ENCODE measurements at places on chromosomes 3 and 15.

DNA sequence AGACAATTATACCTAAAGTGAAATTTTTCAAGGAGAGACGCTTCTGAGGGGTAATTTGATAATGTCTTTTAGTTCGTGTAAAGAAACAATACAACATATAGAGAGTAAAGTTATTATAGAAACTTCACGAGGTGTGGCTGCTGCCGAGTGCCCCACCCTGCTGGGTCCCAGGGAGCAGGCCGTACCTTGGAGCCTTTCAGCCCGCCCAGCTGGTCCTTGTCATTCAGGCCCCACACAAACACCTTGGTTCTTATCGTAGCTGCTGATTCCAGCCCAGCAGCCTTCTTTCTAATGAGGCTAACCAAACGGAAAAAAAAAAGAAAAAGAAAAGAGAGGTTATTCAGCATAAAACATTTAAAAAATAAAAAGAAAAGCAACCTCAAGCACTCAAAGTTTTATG lies 83.1 kb upstream of the OCA2 start:
- DNase-seq, result no peak

DNA sequence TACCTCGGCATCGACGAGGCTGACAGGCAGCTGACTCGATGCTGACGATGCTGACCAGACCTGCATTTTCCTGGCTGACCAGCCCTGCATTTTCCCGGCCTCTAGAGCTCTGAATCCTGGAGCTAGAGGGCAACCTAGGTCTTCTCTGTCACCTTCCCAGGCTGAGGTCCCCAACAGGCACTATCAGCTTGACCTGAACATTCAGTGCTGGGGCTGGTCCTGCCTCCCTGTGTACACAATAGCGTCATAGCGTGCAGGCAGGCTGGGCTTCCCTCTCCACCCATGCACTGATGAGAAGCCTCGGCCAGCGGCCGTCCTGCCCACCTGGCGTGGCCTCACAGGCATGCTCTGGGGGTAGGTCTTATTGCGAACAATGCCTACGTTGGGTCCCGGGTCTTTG lies 62.3 kb upstream of the SNRPA1 start:
- no peak for DNase-seq

GRCh38 chr3:52606373-52607085 lies 70.1 kb downstream of the UQCC5 start:
- DNase-seq, result no peak

DNA sequence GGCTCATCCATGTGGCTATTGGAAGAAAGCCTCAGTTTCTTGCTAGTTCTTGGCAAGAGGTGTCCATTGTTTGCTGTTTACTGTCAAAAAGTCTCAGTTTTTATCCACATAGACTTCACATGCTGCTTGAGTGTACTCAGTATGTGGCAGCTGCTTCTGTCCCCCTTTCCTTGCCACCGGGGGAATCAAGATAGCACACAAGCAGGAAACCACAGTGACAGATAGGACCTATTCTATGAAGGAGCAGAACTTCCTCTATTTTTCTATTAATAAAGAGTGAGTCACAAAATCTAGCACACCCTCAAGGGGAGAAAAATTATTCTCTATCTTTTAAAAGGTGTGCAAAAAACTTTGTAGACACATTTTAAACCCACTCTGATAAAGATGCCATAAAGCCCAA lies 121.4 kb upstream of the GMNC start:
- DNase-seq, result no peak

DNA sequence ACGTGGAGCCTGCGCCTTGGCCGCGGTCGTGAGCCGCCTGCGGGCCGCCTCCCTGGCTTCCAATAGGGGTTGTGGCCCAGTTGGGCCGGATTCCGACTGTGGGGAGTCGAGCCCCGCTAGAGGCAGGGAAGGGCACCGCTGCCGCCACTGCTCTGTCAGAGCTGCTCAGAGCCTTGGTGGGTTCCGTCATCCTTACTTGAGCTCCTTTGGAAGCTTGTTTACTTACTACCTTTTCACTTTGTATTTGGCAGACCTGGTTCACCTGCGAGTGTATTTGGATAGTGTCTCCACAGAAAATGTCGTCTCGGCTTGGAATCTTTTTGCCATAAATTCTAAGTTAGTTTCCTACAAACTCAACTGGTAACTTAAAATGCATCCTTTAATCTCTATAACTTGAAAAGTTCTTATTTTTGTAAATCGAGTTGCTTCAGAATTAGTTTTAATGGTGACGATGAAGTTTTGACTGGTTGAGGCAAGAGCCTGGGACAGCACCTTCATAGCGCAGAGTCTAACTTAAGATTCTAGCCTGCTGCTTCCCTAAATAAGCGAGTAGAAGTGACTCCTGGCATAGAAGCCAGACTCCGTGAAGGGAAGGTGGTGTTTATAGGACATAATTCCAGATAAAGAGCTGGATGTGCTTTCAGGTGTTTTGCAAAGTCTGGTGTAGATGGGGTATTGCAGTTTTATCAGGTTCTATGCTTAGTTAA lies 800 bp downstream of the DAG1 start:
- DNase-seq, result no peak

DNA sequence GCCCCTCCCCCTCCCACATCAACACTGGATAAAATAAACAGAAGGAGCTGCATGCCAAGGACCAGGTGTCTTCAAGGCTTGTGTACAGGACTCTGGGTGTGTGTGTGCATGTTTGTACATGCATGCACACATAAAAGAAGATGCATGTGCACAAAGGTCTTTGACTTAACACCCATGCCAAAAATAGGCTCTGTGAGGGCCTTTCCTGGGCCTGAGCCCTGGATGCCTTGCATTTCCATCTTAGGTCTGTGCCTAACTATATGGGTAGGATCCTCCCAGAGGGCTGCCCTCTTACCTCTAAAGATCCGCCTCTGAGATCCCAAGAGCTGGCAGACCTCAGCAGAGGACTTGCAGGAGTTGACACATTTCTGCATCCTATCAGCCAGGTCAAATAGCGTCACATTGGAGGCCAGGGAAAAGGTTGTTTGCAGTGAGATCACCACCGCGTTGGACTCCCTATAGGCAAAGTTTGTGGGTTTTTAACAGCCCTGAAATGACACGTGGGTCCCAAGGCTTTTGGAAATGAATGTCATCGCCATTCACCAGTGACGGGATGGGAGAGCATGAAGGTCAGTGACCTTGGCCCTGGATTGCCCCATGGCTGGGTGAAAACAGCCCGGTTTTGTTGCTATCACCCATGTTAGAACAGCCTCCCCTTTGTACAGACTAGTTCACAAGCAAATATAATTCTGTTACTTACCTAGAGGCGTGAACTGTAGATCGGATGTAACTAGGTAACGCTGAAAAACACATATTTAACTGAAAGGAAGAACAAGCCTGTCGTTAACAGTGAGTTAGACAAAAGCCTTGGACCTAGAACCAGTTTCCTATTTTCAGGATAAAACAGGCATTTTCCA lies 54.0 kb downstream of the HEG1 start:
- DNase-seq, result no peak

GRCh38 chr3:96977671-96978070 lies 163.3 kb downstream of the EPHA6 start:
- DNase-seq, result no peak

- DNase-seq, result no peak
Measured at GRCh38 chr3:115693868-115694267, 70.6 kb downstream of the GAP43 start.

- no peak for DNase-seq
Measured at GRCh38 chr3:194592798-194593752, 40.1 kb downstream of the TMEM44 start.

- no peak for DNase-seq
Measured at GRCh38 chr15:63234451-63234870, 42.9 kb upstream of the APH1B start.

Data from cortex of kidney (tissue), 1 donor.